T47D (cell line): ENCODE measurements at places on chromosomes 12 and 14.

- DNase-seq: no peak
Observed at GRCh38 chr12:120075034-120075616, 41.4 kb downstream of the RAB35 start.

DNA sequence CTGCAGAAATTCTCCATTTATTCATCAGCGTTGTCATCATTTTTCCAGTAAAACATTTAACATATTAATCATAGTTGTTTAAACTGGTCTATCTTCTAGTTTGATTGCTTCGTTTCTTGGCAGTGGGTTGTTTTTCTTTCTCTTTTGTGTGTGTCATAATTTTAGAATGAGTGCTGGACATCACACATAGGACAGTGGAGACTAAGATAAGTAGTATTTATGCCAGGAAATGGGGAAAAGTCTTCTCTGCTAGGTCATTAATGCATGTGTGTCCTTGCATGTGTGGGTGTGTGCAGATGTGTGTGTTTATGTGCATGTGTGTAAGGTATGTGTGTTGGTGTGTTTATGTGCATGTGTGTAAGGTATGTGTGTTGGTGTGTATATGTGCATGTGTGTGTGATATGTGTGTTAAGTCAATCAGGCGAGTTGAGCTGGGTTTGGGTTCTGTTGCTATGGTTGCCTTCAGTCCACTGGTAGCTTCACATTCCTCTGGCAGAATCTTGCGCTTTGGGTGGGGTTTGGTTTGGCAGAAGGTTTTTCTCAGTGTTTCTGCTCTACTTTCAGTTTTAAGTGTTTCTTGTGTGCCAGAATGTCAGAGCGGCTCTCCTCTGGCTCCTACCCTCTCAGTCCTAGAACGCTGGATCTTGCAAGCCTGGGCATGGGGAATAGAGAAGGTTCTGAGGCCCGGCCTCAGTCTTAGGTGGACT is 7.8 kb upstream of the ADGRD1 start:
- DNase-seq: no peak

GRCh38 chr14:60596139-60596538 is 53.1 kb downstream of the SIX1 start:
- DNase-seq: no peak

GRCh38 chr12:49201595-49202295 is 12.9 kb upstream of the TUBA1A start:
- DNase-seq: peak; percentile 65

- DNase-seq: no peak
Observed at GRCh38 chr12:28278499-28278898, 88.2 kb downstream of the CCDC91 start.

DNA sequence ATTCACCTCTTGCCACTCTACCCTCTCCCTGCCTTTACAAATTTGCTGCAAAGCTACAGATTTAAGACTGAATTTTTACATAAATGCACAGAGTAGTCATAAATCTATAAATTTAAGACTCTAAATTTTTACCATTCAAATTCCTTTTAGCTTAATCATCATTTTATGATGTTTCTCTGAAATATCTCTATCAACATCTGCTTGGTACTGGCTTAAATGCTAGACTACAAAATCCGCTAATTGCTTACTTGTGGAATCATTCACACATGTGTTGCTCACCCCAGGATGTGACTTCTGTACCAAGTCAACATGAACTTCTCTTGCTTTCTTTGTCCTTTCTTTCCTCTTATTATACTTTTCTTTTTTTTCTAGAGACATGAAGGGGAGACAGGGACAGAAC is 109.2 kb downstream of the GALC start:
- no peak for DNase-seq

GRCh38 chr12:92193846-92194245 is 48.2 kb upstream of the BTG1 start:
- no peak for DNase-seq
